ENCODE measurements at places on chromosomes 13 and 19.
A peak's percentile ranks its signal among the peaks of the same experiment; 100 is the strongest.

DNA sequence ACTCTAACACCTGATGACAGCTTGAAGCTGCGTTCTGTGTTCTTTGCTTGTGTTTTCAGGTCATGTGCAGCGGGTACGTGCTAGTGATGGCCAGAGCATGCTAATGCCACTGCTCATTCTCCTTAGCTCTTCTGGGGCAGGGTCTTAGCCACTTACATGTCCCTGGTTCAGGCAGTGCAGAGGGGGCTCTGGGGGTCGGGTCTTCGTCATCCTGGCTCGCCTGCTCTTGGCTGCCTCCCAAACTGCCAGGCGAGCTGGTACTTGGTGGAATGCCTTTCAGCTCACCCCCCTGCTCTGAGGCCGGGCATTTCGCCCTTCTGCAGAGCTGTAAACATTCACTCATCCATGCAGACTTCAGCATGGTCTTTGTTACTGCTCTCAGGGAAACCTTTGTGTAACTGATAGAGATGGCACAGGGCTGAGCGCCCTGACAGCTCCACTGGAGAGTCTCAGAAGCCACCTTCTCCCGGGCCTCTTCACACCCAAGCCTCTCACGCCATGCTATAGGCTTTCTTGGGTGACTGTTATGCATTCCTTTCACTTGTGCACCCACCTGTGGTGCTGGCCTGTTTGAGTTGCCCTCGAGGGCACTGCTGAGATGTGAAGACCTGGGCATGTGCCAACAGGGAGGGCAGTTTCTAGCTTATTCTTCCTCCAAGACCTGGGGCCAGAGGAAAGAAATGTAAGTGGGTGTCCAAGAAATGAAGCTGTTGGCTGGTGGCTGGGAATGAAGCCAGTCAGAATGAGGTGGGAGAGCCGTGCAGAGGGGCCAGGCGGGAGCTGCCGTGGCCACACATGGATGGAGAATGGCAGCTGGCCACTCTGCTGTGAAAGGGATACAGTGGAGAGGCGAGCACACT, 24.4 kb downstream of the FAM124A start:
- DNase-seq: no peak

- DNase-seq: no peak
Observed at GRCh38 chr19:11208561-11209471, 11.5 kb upstream of the KANK2 start.

DNA sequence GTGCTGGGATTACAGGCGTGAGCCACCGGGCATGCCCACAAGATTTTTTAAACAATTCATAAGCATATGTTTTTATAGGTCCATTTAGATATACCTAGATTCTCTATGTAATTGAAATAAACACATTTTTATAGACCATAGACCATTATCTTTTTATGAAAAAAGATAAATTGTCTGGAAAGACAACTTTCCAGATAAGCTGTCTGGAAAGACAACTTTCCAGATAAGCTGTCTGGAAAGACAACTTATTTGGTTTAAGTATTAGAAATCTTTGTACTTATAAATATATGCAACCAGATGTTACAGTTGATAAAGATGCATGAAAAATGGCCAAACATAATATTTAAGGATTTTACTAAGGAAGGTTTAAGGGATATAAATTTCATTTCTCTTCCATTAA, 538.5 kb downstream of the GPC6 start:
- DNase-seq: peak; percentile 25

- no peak for DNase-seq
Observed at GRCh38 chr19:2251106-2252054, 2.3 kb downstream of the AMH start.

GRCh38 chr19:13017306-13018034, 22.2 kb downstream of the NFIX start:
- DNase-seq: peak; percentile 63

DNA sequence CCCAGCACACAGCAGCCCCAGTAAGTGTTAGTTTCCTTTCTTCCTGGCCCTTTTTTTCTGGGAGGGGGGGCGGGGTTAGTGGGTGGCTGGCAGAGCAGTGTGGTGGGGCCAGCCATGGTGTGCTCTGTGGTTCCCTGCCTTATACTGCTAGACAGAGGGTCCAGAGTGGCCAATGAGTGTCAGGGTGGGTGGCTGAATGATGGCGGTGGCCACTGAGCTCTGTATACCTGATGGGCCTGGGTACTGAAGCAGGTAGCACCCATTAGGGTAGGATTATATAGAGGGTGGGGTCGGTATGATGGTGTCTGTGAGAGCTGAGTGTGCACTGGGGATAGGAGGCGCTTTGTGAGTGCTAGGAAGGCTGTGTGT, 13.8 kb downstream of the CIC start:
- no peak for DNase-seq

GRCh38 chr13:104414771-104415170, 1348.6 kb upstream of the SLC10A2 start:
- no peak for DNase-seq

DNA sequence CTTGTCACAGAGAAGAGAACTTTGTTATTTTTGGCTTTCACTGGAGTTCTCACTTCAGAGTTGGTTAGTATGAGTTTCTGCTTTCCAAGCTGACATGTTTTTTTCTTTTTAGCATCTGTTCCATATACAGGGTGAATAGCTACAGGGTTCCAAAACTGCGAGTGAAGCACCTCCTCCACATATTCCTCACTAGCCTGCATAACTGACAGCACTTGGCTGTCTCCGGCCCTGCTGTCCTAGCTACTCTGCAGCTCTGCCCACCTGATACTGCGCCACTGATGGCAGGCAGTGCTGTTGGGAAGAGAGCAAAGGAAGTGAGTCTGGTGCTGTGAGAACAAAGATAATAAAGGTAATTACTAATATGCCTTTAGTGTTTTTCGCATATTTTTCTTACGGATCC, 6.8 kb downstream of the ATP8A2 start:
- no peak for DNase-seq

DNA sequence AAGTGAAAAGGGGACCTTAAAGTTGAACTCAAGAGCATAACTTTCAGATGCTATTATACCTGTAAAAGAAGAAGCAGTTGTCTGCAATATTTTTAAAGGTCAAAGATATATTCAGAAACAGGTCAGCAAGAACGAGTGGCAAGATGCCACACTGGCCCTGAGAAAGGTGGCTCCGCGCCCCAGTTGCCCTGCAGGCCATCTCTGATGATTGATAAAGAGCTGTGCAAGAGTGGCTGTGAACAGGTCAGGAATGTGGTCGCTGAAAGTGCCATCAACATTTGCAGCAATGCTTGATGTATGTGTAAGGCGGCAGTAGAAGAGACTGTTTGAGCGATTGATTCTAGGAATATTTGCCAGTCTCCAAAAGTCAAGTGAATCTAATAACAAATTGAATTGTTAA, 664.2 kb upstream of the SLC10A2 start:
- DNase-seq: no peak

- DNase-seq: no peak
Observed at GRCh38 chr13:43924549-43925245, 45.0 kb downstream of the LACC1 start.

DNA sequence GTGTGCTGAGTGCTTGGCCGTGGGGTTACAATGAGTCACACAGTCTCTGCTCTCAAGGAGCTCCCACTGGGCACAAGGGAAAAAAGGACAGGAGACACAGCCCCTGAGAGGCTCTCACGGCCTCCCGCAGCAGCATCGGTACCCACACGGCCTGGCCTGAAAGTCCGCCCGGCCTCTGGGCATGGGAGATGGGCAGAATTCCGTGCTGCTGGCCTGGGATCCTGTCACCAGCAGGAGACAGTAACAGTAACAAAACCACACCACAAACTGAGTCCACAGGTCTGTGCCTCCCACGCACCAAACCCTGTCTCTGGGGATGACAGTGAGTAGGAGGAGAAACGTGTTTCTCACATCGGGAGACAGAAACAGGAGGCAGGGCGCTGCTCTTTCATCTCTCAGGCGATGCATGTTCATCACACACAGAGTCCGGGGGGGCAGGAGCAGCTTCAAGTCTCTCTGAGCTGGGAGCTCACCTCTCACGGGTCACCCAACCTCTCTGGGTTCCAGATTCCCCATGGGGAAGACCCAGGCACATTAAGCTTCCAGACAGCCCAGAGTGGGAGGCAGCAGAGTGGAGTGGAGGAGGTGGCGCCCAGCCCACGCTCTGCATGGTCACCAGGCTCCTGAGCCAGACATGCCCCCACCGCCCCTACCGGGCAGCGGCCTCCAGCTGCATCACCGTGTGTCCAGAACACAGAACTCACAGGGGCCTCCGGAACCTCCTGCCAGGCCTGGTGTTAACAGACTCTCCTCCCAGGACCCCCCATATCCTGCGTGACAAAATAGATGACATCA, 124.7 kb upstream of the VSTM2B start:
- no peak for DNase-seq

DNA sequence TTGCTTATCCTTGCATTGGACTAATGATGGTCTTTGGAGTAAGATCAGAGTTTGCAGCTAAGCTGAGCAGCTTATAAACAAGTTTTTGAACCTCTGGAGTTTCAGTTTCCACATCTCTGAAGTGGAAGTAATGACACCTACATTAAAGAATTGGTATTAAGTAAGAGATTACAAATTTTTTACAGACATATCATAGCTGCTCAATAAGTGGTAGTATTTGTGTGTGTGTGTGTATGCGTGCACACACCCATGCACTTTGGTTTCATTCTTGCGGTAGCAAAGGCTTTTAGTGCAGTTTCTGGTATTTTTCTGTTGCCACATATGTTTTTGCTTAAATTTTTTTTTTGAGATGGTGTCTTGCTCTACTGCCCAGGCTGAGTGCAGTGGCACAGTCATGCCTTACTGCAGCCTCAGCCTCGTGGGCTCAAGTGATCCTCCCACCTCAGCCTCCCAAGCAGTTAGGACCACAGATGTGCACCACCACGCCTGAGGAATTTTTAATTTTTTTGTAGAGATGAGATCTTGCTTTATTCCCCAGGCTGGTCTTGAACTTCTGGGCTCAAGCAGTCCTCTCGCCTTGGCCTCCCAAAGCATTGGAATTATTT, 4.5 kb downstream of the NAA16 start:
- DNase-seq: no peak

GRCh38 chr13:85698256-85698655, 101.0 kb downstream of the SLITRK6 start:
- no peak for DNase-seq

DNA sequence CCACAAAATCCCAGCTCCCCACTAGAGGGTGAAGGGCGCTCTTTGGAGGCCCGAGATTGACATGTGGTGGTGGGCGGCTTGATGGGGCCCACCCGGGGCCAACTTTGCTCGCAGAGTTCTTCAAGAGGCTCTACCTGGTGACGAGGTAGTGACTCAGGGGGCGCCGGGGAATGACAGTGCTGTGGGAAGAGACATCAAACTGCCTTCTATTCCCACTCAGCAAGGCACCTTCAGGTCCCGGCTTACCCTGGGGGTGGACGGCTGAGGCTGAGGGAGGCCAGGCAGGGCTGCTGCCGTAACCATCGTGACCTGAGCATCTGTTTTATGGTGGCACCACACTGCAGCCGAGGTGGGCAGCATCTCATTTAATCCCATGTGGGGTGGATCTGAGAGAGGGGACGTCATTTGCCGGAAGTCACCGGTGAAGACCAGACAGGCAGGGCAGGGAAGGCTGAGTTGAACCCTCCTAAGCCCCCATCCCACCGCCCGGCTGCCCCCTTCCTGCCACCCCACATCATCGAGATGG, 1.6 kb downstream of the LINGO3 start:
- DNase-seq: no peak

- no peak for DNase-seq
Observed at GRCh38 chr13:40994581-40995230, 24.4 kb downstream of the ELF1 start.

GRCh38 chr13:103068836-103069235, 2.6 kb upstream of the SLC10A2 start:
- DNase-seq: no peak

GRCh38 chr13:53141336-53141735, 112.7 kb downstream of the OLFM4 start:
- DNase-seq: no peak

DNA sequence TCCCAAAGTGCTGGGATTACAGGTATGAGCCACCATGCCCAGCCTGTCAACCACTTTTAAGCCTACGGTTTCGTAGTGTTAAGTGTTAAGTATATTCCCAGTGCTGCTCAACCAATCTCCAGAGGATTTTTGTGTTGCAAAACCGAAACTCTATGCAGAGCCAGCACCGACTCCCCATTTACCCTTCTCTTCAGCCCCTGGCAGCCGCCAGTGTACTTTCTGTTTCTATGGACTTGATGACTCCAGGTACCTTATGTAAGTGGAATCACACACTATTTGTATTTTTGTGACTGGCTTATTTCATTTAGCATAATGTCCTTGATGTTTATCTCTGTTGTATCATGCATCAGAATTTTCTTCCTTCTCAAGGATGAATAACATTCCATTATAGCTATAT, 1.1 kb downstream of the SULT2A1 start:
- DNase-seq: no peak

GRCh38 chr19:10259162-10259905, 7.3 kb downstream of the MRPL4 start:
- DNase-seq: peak; percentile 95

- DNase-seq: no peak
Observed at GRCh38 chr13:86838411-86839120, 832.6 kb upstream of the SLITRK5 start.

- no peak for DNase-seq
Observed at GRCh38 chr19:16985403-16985802, 41.2 kb downstream of the CPAMD8 start.

DNA sequence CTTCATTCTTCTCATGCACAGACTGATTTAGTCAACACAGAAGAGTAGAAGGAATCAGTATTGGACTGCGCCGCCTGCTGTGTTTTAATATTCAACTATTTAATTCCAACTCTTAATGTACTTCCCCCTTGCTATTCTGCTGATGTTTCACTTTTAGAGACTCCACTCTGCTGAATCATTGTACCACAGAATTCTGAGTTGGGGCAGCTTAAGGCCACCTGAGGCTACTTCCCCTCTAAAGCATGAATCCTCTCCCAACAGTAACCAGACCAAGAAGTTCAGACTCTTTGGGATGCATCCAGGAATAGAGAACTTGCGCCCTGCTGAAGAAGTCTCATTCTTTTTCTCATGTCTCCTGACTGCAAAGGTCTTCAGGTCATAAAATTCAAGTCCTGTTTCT, 708.8 kb downstream of the UQCRFS1 start:
- no peak for DNase-seq

DNA sequence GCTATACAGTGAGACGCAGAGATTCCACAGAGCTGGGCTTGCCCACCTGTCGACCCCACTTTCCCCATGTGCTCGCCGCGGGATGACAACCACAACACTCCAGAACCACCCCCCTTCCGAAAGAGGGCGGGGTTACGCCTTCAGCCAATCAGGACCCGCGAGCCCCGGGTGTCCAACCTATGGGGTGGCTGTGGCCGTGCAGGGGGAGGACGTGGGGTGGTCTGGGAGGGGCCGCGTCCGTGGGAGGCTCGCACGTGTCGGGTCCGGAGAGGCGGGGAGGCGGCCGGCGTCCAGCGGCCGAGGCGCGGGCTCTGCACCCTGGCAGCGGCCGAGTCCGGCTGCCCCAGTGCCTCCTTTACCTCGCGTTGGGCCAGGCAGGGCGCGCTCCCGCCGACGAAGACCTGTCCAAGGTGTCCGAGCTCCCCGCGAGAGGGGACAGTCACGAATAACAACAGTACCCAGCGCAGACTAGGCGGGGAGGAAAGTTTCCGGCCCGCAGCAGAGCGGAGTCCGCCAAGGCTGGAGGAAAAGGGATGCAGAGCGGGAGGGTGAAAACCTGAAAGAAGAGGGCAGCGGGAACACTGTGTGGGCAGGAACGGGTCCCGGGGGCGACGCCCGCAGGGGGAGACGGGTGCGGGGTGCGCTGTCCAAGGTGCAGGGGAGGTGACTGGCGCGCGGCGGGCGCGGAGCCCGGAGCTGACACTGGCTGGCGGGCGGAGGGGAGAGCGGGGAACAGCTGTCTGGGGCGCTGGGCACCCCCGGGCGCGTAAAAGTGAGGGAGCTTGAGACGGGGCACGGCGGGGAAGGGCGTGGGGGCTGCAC, 911 bp downstream of the ENOX1 start:
- peak; percentile 62 for DNase-seq
